Memory B cell (primary cell): ENCODE measurements at places on chromosomes 4 and X.

DNA sequence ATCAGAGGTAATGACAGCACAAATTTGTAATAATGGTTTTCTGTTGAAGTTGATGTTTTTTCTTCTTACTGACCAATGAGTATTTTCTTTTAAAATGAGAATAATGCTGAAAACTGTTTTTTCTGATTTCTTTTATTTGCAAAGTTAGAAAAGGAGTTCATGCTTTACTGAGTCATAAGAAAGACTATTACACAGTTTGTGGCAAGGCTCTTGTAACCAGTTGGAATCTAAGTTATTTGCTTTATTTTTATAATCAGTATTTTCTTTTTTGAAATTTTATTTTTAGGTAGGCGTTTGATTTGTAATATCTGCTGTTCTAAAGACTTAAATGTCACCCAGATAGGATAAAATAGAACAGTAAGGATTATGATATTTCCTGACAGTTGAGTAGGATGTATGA, 25.5 kb downstream of the ANAPC4 start:
- DNase-seq, result no peak
- H3K36me3 ChIP-seq, result peaks cover 43% of the 10 kb centered on the region
- H3K27ac ChIP-seq, result no peak overlapping the region
- peaks cover 2% of the 10 kb centered on the region for H3K4me1 ChIP-seq
- no peak overlapping the region for H3K4me3 ChIP-seq

GRCh38 chr4:5712931-5713330, 1.9 kb downstream of the EVC start:
- peaks cover 22% of the 10 kb centered on the region for H3K27me3 ChIP-seq
- peaks cover 4% of the 10 kb centered on the region for H3K4me1 ChIP-seq
- no peak overlapping the region for H3K4me3 ChIP-seq
- H3K36me3 ChIP-seq, result peaks cover 2% of the 10 kb centered on the region

- H3K27me3 ChIP-seq, result no peaks in the 10 kb centered on the region
- no peaks in the 10 kb centered on the region for H3K36me3 ChIP-seq
- no peak for DNase-seq
- H3K27ac ChIP-seq, result no peak overlapping the region
- no peaks in the 10 kb centered on the region for H3K4me1 ChIP-seq
Observed at GRCh38 chr4:166838975-166839614, 395.2 kb downstream of the SPOCK3 start.

DNA sequence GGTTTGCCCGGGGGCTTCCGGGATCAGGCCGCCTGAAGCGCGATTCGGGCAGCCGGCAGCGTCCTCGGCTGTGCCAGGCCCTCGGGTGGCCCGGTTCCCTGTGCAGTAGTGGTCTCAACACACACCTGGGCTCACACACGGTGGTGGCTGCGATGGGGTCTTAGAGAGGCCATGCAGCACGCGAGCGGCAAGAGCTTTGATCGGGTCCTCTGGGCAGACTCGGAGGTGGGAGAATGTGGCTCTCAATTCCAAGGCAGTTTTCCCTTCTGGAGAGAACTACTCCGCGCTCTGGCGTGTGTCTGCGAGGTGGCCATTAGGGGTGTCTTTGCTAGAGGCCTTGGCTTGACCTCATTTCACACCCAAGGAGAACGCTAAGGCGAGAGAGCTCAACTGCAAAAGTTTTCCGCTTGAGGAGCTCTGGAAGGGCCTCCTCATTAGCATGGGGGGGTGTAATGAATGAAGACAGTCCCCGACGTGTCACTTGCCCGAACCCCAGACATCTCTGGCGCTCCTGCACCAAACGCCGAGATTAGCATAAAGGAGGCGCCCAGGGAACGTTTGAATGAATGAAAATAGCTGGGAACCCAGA, 771 bp upstream of the RBPJ start:
- peaks cover 3% of the 10 kb centered on the region for H3K36me3 ChIP-seq
- DNase-seq, result peak; percentile 66
- peak overlapping the region; percentile 99 for H3K4me3 ChIP-seq
- no peaks in the 10 kb centered on the region for H3K27me3 ChIP-seq
- H3K27ac ChIP-seq, result peak overlapping the region; percentile 97

DNA sequence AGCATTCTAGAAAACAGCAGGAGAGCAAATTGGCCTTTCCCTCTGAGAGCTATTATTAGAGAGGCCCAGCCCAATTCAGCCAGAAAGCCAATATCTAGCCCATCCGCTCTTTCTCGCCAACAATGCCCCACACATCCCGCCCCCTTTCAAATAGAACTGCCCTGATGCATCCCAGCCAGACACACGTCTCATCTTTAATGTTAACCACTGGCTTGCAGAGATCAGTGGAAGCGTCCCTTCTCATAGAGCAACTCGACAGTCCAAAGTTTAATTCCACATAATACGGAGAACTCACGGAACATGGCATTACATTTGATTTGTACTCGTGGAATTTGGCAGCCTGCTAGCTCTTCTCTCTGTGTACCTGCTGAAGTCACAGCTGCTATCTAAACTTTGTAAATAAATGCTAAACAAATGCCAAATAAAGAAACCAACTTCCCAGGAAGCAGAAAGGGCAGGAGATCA, 304.4 kb downstream of the DHX15 start:
- no peaks in the 10 kb centered on the region for H3K4me1 ChIP-seq
- no peak overlapping the region for H3K27ac ChIP-seq
- no peaks in the 10 kb centered on the region for H3K27me3 ChIP-seq
- H3K4me3 ChIP-seq, result no peak overlapping the region
- H3K36me3 ChIP-seq, result no peaks in the 10 kb centered on the region
- no peak for DNase-seq

- no peaks in the 10 kb centered on the region for H3K27me3 ChIP-seq
- DNase-seq, result no peak
- no peak overlapping the region for H3K4me3 ChIP-seq
- H3K36me3 ChIP-seq, result no peaks in the 10 kb centered on the region
- no peak overlapping the region for H3K27ac ChIP-seq
Observed at GRCh38 chrX:25523574-25524540, 508.1 kb upstream of the ARX start.

GRCh38 chr4:165612936-165613335, 234.1 kb downstream of the CPE start:
- H3K27ac ChIP-seq, result no peak overlapping the region
- H3K27me3 ChIP-seq, result no peaks in the 10 kb centered on the region
- H3K36me3 ChIP-seq, result no peaks in the 10 kb centered on the region
- no peak overlapping the region for H3K4me3 ChIP-seq
- peaks cover 5% of the 10 kb centered on the region for H3K4me1 ChIP-seq

DNA sequence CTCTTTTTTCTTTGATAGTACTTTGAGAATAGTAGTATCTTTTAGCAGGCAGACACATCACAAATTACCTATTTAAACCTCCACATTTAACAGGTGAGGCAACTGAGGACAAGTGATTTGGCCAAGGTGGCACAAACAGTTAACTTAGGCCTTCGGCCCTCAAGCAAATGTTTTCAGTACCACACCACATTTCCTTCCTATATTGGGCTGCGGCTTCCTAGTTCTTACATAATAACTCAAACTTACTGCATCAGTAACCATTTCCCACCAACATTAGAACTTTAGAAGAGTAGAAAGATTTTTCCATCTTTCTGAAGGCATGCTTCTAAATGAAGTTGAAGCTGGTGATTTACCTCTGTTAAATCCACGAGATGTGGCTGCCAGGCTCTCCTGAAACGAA, 63.2 kb upstream of the SLC4A4 start:
- peaks cover 18% of the 10 kb centered on the region for H3K4me1 ChIP-seq
- H3K27me3 ChIP-seq, result peaks cover 4% of the 10 kb centered on the region
- no peak for DNase-seq
- no peak overlapping the region for H3K27ac ChIP-seq

DNA sequence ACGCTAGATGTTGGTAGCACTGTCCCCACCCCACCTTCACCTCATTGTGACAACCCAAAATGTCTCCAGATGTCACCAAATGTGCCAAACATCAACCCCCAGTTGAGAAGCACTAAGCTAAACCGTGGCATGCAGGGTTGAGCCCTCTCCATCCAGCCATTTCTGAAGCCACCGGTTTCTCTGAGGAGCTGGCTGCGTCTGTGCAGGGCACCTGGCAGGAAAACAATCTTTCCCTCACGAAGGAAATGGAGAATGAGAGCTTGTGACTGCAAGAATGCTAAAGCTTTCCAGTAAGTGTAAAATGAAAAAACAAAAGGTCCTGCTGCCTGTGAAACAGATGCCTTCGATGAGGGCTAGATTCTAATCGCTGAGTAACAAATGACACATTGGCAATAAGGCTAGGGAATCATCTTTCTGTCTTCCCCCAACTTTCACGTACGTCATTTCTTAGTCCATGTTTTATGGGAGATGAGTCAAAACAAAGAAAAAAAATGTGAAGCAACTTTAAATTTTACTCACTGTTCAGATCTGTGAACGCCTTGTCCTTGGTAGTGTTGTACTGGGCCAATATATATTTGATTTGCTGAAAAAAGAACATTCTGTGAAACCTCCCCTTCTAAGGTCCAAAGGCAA, 59.9 kb downstream of the PROM1 start:
- no peak for DNase-seq
- H3K27me3 ChIP-seq, result peaks cover 14% of the 10 kb centered on the region
- no peak overlapping the region for H3K27ac ChIP-seq
- H3K4me3 ChIP-seq, result no peak overlapping the region
- no peaks in the 10 kb centered on the region for H3K36me3 ChIP-seq

- DNase-seq, result no peak
- H3K4me3 ChIP-seq, result no peak overlapping the region
- H3K4me1 ChIP-seq, result no peaks in the 10 kb centered on the region
- H3K27me3 ChIP-seq, result no peaks in the 10 kb centered on the region
Observed at GRCh38 chr4:133776961-133777360, 424.6 kb downstream of the PABPC4L start.

DNA sequence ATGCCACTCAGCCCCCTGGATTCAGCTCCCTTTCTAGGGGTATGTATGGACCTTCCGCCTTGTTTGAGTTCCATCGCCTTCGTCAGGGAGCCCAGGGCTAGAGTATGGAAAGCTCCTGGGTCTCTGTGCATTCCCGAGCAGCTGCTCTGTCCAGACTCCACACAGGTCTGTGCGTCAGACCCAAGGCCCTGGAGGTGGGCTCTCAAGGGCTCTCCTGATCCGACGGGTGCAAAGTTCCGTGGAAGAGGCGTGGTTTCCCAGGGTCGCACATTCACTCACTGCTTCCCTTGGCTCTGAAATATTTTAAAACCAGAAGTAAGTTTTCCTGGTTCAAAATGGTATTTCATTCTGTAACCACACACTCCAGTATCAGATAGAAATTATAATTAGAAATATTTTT, 863.2 kb downstream of the TRIML1 start:
- H3K36me3 ChIP-seq, result no peaks in the 10 kb centered on the region
- H3K27me3 ChIP-seq, result no peaks in the 10 kb centered on the region
- no peak overlapping the region for H3K4me3 ChIP-seq
- DNase-seq, result no peak
- H3K4me1 ChIP-seq, result no peaks in the 10 kb centered on the region

- no peak overlapping the region for H3K4me3 ChIP-seq
- DNase-seq, result no peak
- H3K36me3 ChIP-seq, result peaks cover 2% of the 10 kb centered on the region
- peaks cover 17% of the 10 kb centered on the region for H3K27me3 ChIP-seq
- H3K4me1 ChIP-seq, result no peaks in the 10 kb centered on the region
- H3K27ac ChIP-seq, result no peak overlapping the region
Observed at GRCh38 chr4:587671-588350, 11.7 kb upstream of the TMEM271 start.

DNA sequence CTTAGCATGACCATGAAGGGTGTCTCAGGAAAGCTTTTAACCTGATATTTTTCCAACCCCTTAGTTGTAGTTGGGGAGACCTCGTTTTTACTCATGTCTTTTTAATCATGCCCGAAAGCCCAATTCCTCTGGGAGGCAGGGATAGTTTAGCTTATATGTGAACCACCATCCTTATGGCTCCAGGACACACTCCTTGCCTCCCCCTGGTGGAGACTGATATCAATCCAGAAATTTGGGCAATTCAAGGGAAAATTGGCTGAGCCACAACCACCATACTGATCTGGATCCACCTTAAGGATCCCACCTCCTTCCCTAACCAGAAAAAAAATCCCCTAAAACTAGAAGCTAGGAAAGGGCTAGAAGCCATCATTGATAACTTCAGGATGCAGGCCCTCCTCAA, 13.4 kb upstream of the COL25A1 start:
- H3K36me3 ChIP-seq, result no peaks in the 10 kb centered on the region
- no peaks in the 10 kb centered on the region for H3K27me3 ChIP-seq
- no peak for DNase-seq
- no peak overlapping the region for H3K4me3 ChIP-seq

GRCh38 chr4:124868495-124868894, 156.0 kb upstream of the ANKRD50 start:
- H3K4me3 ChIP-seq, result no peak overlapping the region
- DNase-seq, result no peak
- H3K36me3 ChIP-seq, result no peaks in the 10 kb centered on the region
- H3K27me3 ChIP-seq, result no peaks in the 10 kb centered on the region
- H3K27ac ChIP-seq, result no peak overlapping the region

- no peak overlapping the region for H3K27ac ChIP-seq
- H3K4me3 ChIP-seq, result no peak overlapping the region
- DNase-seq, result no peak
- no peaks in the 10 kb centered on the region for H3K36me3 ChIP-seq
- peaks cover 4% of the 10 kb centered on the region for H3K27me3 ChIP-seq
- no peaks in the 10 kb centered on the region for H3K4me1 ChIP-seq
Observed at GRCh38 chrX:130378024-130378669, 7.3 kb downstream of the GPR119 start.

GRCh38 chrX:55111578-55112254, 22.9 kb downstream of the PAGE2 start:
- no peak overlapping the region for H3K4me3 ChIP-seq
- H3K4me1 ChIP-seq, result no peaks in the 10 kb centered on the region
- H3K27ac ChIP-seq, result no peak overlapping the region

DNA sequence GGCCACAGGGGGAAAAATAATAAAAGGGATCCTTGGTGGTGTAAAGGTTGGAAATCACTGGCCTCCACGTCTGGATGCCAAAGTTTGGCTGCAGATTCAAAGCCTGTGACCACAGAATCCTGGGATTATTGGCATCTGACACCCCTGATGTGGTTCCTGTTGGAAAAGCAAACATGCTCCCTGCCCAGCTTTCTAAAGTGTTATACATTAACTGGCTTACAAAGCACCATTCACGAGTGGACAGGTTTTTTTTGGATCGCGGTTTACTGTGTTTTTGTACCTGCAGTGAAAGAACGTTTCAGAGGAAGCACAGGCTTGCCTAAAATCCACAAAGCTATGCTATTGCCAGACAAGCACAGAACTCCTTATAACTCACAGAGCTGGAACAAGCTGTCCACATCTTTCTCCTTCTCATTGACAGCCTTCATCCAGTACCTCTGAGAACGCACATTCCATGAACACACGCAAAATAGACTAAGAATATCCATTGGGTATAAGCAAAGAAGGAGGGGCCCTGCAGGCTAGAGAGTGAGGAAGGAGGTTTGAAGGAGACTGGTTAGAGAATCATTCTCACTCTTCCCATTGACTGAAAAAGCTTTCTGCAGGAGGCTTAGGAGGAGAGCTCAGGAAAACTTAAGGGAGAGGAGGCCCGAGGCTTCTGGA, 14.5 kb upstream of the CAPN6 start:
- H3K36me3 ChIP-seq, result no peaks in the 10 kb centered on the region
- no peak overlapping the region for H3K27ac ChIP-seq
- no peak overlapping the region for H3K4me3 ChIP-seq
- no peaks in the 10 kb centered on the region for H3K27me3 ChIP-seq
